ENCODE measurements at places on chromosomes 3 and 15. TPM values are rescaled to one million over a fixed set of nuclear protein-coding genes. Genes with fewer than 3 reads are reported as not detected.

DNA sequence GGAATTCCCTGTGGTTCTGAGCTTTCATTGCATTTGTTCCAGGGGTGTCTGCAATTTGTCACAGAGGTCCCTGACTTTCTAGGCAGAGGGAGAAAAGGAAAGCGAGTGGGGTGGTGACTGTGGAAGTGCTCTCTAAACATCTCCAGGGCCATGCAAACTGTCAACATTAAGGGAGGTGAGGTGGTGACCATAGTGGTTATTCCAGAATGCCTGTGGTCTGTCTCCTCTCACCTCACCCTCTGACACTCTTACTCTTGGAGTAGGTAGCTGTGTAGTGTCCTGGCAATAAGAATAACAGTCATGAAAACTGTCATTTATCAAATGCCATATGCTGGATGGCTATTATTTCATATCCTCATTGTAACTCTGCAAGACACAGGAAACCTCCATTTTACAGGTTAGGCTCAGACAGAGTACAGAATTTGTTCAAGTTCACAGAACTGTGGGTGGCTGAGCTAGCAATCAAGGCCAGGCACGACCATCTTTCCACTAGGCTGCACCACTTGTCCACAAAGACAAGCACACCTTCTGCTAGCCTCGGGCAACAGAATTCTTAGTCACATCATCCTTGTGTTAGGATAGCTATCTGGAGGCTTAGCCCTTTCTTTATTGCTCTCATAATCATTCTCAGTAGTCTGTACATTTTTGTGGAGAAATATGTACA is 179.4 kb downstream of the CD47 start:
- no peak for DNase-seq

The CPN2 gene
- total RNA-seq: not detected

GRCh38 chr15:81000144-81000623 is 539 bp upstream of the TLNRD1 start:
- DNase-seq: no peak

The ARL14 gene
- total RNA-seq: 0.84 TPM

The WNT5A gene
- total RNA-seq: 8.9 TPM

DNA sequence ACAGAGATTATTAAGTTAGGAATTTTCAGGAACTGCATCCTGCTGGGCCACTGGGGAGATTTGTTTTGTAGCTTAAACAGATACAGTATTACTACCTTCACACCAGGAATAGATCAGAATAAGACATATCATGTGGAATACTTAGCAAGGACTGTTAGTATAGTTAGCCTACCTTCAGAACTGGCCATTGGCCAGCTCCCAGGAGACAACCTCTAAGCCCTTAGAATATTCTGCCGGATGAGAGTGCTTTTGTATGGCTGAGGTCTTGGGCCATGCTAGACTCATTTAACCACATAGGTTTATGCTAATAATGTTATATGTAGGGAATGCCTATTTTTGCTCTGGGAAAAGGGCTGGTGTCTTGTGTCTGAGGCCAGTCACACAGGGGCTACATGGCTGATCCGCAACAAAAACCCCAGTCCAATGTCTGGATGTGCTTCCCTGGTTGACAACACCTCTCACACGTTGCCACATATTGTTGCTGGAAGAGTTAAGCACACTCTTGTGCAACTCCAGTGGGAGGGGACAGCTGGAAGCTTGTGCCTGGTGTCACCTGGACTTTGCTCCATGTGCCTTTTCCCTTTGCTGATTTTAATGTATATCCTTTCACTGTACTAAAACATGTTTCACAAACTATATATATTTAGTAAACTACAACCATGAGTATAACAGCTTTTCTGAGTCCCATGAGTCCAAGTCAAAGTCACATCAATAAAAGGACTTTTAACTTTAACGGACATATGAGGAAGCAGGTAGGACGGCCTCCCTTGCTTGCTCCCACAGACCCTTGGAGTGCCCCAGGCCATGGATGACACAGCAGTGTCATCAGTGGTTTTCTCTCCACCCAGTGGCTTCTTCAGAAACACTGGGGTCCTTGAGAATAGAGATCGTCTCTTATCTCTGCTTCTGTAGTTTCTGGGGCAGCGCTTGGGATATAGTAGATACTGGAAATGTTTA is 118.0 kb upstream of the C3orf80 start:
- peak; percentile 80 for DNase-seq

The FGF12 gene
- 0.41 TPM for total RNA-seq

The ST3GAL6 gene
- 67.2 TPM for total RNA-seq

The TNK2 gene
- 36.0 TPM for total RNA-seq

DNA sequence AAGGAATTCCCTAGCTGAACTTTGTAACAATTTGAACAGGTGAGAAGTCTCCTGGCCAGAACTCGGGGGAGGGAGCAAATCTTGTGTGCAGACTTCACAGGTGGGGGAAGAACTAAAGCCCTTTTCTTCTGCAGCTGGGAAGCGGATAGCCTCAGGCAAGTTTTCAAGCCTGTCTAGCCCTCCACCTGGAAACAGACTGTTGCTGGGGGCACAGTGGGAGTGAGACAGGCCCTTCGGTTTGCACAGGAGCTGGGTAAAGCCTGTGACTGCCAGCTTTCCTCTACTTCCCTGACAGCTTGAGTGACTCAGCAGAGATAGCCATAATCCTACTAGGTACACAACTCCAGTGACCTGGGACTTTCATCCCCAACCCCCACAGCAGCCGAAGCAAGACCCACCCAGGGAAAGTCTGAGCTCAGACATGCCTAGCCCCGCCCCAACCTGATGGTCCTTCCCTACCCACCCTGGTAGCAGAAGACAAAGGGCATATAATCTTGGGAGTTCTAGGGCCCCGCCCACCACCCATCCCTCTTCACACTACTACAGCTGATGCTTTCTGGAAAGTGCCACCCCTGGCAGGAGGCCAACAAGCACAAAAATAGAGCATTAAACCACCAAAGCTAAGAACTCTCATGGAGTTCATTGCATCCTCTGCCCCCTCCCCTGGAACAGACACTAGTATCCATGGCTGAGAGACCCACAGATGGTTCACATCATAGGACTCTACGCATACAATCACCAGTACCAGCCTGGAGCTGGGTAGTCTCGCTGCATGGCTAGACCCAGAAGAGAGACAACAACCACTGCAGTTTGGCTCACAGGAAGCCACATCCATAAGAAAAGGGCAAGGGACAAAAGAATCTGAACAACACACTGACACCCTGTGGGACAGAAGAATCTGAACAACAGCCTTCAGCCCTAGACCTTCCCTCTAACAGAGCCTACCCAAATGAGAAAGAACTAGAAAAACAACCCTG is 479.0 kb downstream of the RAP2B start:
- DNase-seq: peak; percentile 85

GRCh38 chr3:28376424-28376823 is 27.8 kb upstream of the AZI2 start:
- DNase-seq: no peak

The ZBTB47 gene
- total RNA-seq: 5.2 TPM
